IPS DF 6.9 (cell line): ENCODE measurements at places on chromosomes 4 and X.

- peak; percentile 16 for DNase-seq
These were observed 770 bp upstream of the TIGD2 start for GRCh38 chr4:89110541-89110985.

DNA sequence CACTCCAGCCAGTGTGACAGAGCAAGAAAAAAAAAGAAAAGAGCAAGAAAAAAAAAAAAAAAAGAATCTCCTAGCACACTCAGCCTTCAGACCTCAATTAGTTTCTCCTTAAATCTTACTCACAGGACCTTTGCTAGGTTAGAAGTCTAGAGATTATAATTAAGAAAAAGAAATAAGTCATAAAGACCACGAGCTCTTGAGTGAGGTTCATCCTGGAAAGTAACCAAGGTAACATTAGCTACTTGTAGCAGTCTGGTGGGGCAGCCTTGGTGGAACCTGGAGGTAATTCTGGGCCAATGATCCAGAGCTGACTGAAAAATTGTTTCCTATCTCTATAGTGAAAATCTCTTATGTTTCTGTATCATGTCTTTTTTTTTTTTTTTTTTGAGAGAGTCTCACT lies 21.2 kb upstream of the DDX3X start:
- DNase-seq, result no peak

DNA sequence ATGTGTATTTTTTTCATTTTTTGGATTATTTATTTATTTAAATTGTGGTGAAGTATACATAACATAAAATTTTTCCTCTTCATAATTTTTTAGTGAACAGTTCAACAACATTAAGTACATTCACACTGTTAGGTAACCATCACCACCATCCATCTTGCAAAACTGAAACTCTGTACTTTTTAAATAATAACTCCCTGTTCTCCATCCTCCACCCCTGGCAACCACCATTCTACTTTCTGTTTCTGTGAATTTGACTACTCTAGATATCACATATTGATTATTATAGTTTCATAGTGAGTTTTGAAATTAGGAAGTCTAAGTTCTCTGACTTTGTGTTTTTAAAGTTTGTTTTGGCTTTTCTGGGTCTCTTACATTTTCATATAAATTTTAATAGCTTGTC lies 89.3 kb upstream of the STX18 start:
- DNase-seq, result no peak

GRCh38 chr4:54440394-54441136 lies 211.5 kb downstream of the PDGFRA start:
- no peak for DNase-seq

- DNase-seq, result no peak
These were observed 15.1 kb upstream of the ABLIM2 start for GRCh38 chr4:8173492-8174242.

- DNase-seq, result no peak
These were observed 2089.6 kb upstream of the TENM3 start for GRCh38 chr4:180153587-180153986.

- no peak for DNase-seq
These were observed 73.3 kb upstream of the STX18 start for GRCh38 chr4:4614925-4615678.

- DNase-seq, result no peak
These were observed 55.5 kb upstream of the PCDH18 start for GRCh38 chr4:137587796-137588195.

GRCh38 chr4:137393044-137393443 lies 139.2 kb downstream of the PCDH18 start:
- DNase-seq, result no peak

GRCh38 chr4:118826723-118827444 lies 9.0 kb downstream of the SEC24D start:
- DNase-seq, result no peak

GRCh38 chr4:138612428-138612827 lies 370.3 kb upstream of the SLC7A11 start:
- no peak for DNase-seq

GRCh38 chr4:54225598-54226403 lies 3.3 kb upstream of the PDGFRA start:
- no peak for DNase-seq

- no peak for DNase-seq
These were observed 332.1 kb downstream of the ARAP2 start for GRCh38 chr4:35912174-35912573.

DNA sequence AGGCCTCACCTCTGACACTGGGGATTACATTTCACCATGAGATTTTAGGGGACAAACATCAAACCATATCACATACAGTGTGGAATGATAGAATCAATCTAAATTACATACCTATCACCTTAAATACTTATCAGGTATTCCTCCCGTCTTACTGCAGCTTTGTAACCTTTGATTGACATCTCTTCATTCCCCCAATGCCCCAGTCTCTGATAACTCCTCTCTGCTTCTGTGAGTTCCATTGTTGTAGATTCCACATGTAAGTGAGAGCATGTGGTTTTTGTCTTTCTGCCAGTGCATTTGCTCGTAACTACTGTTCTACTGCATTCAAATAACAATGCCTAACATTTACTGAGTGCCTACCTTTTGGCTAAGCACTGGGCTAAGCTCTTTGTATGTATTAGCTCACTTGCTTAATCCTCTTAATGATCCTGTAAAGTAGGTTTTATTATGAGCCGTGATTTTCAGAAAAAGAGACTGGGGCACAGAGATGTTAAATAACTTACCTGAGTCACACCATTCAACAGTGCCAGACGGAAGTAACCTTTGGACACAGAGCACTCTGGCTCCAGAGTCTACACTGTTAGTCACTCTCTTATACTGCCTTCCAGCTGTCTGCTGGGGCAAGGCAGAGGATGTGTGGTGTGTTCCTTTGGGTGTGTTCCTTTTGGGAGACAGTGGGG lies 63.7 kb upstream of the ESX1 start:
- DNase-seq, result no peak

- no peak for DNase-seq
These were observed 95.0 kb downstream of the CAMK2D start for GRCh38 chr4:113666386-113667114.

DNA sequence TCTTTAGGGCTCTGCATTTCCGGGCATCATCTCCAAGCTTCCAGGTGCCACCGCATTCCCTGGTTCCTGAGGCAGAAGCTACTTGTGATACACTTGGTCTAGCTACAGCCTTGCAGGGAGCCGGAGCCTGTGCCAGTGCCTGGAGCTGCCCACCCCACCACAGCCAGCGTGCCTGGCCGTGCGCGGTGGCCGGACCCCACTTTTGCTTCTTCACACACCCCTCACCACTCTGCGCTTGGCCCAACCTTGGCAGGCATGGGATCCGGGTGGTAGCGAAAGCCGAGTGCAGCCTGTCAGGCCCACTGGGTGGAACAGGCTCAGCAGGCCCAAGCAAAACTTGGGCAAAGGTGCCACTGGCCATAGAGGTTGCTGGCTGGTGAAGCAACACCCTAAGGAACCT lies 823.7 kb downstream of the GLUD2 start:
- DNase-seq, result no peak

DNA sequence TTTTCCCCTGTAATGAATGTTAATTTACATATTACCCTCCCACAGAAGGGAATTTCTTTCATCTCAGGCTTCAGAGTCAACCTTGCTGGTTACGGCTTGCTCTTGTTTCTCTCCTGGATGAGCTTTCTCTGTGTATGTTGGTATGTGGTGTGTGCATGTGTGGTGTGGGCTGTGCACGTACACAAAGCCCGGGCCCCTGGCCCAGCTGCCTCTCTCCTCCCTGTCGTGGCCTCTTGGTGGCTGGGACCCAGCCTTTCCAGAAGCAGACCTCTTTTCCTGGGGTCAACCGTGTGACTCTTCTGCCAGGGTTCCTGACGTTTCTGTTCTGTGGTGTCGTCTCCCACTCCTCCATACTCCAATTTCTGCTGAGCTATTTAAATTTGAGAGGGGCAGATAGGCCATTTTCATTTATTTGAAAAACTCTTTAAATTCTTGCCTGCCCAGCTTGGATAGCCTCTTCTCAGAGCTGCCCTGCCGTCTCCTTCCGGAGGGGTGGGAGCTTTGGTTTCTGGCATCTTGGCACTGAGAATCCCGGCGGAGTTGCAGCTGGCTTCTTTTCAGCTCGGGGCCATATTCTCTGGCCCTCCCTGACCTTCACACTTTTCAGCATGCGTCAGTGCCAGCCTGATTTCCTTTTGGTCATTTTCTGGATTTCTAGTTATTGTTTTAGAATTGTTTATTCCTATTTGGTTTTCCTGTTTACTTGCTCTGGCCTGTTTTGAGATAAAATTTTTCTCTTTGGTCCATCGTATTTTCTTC lies 25.1 kb downstream of the FHDC1 start:
- no peak for DNase-seq

DNA sequence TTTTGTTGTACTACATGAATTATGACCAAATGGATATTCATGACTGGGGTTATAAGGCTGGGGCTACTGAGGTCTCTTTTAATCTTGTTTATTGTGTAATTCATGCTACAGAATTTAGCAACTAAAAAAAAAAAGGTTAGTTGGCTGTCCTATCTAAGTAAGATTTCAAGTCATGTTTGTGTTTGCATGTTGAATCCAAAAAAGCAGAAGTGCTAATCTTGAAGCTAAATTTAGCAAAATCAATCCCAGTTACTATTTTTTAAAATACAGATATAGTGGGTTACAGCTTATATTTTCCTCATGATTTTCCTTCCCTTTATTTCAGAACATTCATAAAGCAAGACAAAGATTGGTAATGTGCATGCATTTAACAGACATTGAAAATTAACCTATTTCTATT lies 19.4 kb downstream of the MTMR1 start:
- no peak for DNase-seq

- no peak for DNase-seq
These were observed 11.3 kb upstream of the SPCS3 start for GRCh38 chr4:176308441-176308840.

DNA sequence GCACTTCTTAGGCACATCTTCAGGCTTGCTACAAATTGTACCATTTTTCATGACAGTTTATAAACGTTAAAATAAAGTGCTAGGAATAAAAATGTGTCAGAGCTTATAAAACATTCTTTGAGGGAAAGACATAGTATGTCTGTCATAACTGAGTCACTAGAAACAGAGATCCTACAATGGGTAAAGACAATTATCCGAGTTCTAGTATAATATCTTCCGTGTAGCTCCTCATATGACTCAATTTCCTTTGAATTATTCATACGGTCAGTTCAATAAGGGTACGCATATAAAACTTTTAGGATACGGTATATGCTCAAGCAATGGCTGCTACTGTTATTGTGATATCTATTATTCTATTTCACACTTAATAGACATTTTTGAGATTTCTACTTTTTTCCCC lies 349.1 kb downstream of the PCDH10 start:
- DNase-seq, result no peak

- no peak for DNase-seq
These were observed 108.3 kb downstream of the JADE1 start for GRCh38 chr4:128917781-128918180.

GRCh38 chr4:102429553-102429952 lies 71.6 kb upstream of the NFKB1 start:
- no peak for DNase-seq

DNA sequence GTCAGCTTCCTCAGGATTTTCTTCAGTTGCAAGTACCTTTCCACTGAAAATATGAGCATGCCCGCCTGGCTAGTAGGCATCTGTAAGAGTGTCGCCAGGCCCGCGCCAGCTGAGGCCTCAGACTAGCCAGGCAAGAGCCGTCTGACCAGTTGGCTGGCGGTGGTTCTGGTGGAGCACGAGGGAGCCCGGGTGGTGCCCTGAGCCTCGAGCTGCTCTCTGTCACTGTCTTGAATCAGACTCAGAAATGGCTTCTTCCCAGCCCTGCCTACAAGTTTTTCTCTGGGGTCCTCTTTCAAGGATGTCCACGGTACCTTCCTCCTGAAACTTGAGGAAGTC lies 11.9 kb downstream of the GRPEL1 start:
- no peak for DNase-seq

DNA sequence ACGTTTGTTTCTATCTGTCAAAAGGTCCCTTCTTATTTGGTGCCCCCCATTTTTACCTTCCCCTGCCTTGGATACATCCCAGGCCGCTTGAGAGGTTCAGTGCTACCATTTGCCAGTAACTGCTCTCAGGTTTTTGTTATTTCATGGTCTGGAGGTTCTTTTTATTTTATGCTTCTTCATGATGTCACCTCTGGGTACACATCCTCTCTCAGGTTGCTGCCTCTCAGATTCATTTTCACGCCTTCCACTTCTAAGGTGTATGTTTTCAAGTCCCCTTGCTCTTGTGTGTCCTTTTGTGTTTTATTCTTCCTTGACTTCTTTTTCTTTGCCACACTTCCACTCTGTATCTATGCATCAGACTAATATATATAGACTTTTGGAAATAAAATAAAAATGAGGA lies 640.1 kb upstream of the AADAT start:
- DNase-seq, result no peak

- DNase-seq, result no peak
These were observed 42.8 kb upstream of the CHRNA9 start for GRCh38 chr4:40292313-40292759.

DNA sequence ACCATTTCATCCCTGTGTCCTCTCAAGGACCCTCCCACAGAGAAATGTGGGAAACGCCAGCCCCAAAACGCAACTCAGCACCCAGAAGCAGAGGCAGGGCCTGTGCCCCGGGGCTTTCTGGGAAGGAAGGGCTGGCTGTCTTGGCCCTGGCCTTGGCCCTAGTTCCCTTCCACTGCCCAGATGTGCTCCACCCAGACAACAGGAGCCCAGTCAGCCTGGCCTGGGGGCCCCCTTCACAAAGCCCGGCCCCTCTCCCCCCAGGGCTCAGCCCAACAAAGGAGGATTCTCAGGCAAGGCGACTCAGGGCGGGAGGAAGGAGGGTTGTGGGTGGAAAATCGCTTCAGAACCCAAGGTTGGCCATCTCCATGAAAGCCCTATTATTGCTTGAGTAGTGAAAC lies 82.5 kb downstream of the PJA1 start:
- DNase-seq, result no peak

GRCh38 chr4:31086756-31087330 lies 366.7 kb downstream of the PCDH7 start:
- DNase-seq, result no peak

DNA sequence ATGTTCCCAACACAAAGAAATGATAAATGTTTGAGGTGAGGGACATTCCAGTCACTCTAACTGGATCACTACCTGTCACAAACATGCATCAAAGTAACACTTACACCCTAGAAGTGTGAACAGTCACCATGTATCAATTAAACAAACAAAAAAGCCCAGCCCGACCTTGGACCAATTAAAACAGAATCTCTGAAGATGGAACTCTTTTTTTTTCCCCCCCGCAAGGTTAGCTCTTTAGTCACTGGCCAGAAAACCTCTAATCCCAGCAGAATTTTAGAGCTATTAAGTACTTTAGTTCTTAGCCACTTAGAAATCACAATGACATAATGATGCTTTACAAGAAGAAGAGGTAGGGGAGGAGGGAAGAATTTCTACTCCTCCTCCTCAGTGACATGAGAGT lies 154.5 kb downstream of the PALLD start:
- DNase-seq, result no peak

GRCh38 chr4:79759793-79760192 lies 313.2 kb downstream of the ANTXR2 start:
- DNase-seq, result no peak

- DNase-seq, result no peak
These were observed 14.0 kb downstream of the BBS12 start for GRCh38 chr4:122746485-122746965.
